ENCODE measurements at places on chromosomes 5 and 9. TPM values are rescaled to one million over a fixed set of nuclear protein-coding genes. Genes with fewer than 3 reads are reported as not detected.

GRCh38 chr9:127241354-127241753 lies 23.2 kb upstream of the GARNL3 start:
- DNase-seq, result peak; percentile 41
- H3K36me3 ChIP-seq, result no peaks in the 10 kb centered on the region
- peak overlapping the region; percentile 24 for H3K4me3 ChIP-seq
- no peaks in the 10 kb centered on the region for H3K27me3 ChIP-seq

- no peak for DNase-seq
- H3K36me3 ChIP-seq, result no peaks in the 10 kb centered on the region
- no peaks in the 10 kb centered on the region for H3K27me3 ChIP-seq
- no peak overlapping the region for H3K4me3 ChIP-seq
- no peaks in the 10 kb centered on the region for H3K4me1 ChIP-seq
Measured at GRCh38 chr5:100950985-100951384, 47.9 kb upstream of the ST8SIA4 start.

OCLN gene
- total RNA-seq, result 61.6 TPM

GRCh38 chr5:125412561-125413495 lies 666.4 kb upstream of the ZNF608 start:
- H3K4me3 ChIP-seq, result peak overlapping the region; percentile 9
- peaks cover 56% of the 10 kb centered on the region for H3K4me1 ChIP-seq
- H3K27me3 ChIP-seq, result no peaks in the 10 kb centered on the region
- no peaks in the 10 kb centered on the region for H3K36me3 ChIP-seq

PCDHB14 gene
- 4.1 TPM for total RNA-seq

DNA sequence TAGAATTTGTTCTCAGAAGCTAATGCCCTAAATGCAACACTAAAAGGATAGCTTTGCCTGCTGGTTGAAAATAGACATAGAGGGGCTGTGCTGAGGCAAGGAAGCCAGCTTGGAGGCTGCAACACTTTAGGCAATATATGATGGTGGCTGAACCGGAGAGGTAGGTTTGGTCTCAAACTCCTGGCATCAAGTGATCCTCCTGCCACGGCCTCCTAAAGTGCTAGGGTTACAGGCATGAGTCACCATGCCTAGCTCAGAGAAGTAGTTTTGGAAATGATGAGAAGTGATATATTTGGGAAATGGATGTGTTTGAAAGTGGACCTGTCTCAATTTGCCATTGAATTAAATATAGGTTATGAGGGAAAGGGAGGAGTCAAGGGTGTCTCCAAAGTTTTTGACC lies 10.0 kb downstream of the DUSP1 start:
- H3K4me3 ChIP-seq, result no peak overlapping the region
- no peak overlapping the region for H3K27ac ChIP-seq
- H3K4me1 ChIP-seq, result no peaks in the 10 kb centered on the region

All from GM23338 (cell line).